GM23338 (cell line): ENCODE measurements at places on chromosomes 6 and 20.

DNA sequence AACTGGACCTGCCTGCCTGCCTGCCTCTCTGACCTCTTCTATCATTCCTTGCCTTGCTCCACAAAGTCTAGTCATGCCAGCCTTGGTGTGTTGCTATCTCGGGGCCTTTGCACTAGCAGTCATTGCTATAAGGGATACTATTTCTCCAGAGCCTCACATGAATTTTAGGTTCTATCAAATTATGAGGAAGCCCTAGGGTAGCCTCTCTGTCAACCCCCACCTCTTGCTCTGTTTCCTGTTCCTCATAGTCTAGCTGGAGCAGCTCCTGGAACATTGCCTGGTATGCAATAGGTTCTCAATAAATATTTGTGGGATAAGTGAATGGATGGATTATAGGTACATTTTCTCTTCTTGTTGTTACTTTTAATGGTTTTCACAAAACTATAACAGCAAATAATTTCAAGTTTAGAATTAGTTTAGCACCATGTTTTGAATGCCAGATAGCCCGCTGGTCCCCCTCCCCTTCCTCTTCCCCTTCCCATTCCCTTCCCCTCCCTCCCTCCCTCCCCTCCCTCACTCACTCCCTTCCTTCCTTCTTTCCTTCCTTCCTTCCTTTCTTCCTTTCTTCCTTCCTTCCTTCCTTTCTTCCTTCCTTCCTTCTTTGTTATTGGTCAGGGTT lies 46.9 kb upstream of the DTNBP1 start:
- DNase-seq: no peak

- DNase-seq: no peak
These were observed 326 bp upstream of the BCL2L1 start for GRCh38 chr20:31723069-31723318.

DNA sequence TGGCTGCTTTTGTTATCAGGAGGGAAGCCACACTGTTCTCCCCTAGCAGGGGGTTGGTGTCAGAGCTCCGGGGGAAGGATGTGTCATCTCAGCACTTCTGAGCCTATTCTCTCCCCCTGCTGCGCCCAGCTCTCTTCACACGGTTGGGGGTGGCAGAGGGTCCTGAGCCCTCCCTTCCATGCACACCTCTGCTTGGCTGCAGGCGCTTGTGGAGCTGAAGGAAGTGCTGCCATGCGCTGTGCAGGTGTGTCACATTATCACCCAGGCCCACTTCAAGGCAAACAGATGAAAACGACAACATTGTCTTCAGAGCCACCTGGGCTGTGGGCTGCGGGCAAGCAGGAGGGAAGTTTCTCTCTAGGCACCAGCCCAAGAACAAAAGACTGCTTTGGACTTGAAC lies 263.4 kb downstream of the BMP7 start:
- no peak for DNase-seq

GRCh38 chr6:73521351-73521985 lies 636 bp upstream of the EEF1A1 start:
- DNase-seq: peak; percentile 86

- no peak for DNase-seq
These were observed 174.0 kb downstream of the RNF144B start for GRCh38 chr6:18561037-18561750.

DNA sequence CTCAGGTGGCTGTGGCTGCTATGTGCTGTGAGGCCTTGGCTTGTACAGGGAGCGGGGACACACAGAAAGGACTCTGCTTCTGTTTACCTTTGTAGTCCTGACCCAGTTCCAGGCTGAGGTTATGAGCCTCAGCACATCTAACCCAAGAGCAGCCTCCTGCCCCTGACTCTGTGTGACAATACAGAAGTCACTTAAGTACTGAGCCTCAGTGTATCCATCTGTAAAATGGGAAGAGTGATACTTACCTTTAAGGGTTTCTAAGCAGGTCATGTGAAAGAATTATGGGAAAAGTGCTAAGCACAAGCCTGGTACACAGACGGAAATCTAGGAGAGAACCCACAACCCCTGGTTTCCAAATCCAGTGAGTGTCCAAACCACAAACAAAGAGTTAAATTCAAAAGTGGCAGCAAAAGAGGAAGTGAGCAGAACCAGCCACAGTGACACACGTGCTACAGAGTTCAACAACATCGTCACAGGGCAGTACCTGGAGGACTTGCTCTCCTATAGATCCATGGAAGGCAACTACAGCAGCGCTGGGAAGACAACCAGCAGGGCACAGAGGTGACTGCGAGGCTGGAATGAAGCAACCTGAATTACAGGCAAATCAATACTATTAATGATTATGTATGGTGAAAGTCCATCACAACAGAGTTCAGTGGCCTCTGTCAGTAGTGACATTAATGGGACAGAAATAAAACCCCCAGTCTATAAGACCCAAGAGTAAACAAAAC lies 12.5 kb downstream of the TRIM26 start:
- no peak for DNase-seq

DNA sequence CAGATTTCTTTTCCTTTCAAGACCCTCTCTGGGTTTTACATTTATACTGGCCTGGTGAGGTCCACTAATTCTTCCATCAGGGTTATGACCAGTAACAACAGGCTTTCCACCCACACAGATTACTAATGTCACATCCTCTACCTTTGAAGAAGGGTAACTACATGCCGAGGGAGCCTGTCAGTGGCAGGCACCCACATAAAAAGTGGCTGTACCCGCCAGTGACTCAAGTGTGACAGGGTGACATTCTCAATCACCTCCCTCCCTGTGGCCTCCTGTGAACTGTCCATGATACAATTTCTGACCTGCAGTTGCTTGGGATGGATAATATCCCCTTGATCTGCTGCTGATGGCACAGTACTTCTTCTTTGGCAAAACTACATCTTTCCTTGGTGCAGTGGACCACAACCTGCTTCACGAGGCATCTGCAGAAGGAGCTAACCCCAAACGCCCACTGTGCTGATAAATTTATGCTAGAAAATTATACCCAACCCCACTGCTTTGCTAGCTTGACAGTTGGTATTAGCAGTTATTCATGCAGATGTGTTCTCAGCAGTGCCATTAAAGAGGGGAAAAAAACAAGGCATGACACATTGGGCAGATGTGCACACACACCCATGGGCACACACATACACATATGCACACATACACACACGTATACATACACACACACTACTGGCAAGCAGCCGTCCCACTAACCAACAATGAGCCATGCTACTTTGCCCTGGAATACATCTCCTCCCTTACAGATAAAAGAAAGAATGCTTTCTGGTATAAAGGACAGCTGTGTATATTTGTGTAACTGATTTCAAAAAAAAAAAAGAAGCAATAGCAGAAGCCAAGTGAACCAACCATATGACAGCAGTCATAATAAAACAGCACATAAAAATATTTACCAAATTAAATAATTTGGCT lies 20.8 kb downstream of the GFOD1 start:
- DNase-seq: no peak

DNA sequence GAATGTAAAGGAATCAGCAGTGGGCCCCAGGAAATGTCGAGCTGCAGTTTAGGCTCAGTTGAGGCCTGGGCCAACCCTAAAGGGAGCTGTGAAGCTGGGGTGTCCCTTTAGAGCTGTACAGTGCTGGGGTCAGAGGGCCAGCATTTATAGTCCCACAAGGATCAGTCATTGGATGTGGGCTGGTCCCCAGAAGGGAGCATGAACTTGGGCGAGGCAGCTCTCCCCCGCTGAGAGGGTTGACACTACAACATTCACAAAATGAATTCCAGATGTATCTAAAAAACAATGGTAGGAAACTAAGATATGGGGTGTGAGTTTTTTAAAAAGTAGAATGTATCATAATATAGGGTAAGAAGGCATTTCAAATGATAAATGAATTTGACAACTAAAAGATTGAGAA lies 29.7 kb upstream of the TMX4 start:
- no peak for DNase-seq

GRCh38 chr6:138957484-138957883 lies 30.6 kb downstream of the REPS1 start:
- no peak for DNase-seq

- peak; percentile 98 for DNase-seq
These were observed 9.4 kb downstream of the DEFB132 start for GRCh38 chr20:266596-267562.

GRCh38 chr6:136405420-136406029 lies 115.9 kb upstream of the BCLAF1 start:
- no peak for DNase-seq

GRCh38 chr6:109253366-109253765 lies 128.9 kb downstream of the CD164 start:
- DNase-seq: no peak

GRCh38 chr6:127570739-127571389 lies 6.1 kb upstream of the C6orf58 start:
- DNase-seq: no peak

DNA sequence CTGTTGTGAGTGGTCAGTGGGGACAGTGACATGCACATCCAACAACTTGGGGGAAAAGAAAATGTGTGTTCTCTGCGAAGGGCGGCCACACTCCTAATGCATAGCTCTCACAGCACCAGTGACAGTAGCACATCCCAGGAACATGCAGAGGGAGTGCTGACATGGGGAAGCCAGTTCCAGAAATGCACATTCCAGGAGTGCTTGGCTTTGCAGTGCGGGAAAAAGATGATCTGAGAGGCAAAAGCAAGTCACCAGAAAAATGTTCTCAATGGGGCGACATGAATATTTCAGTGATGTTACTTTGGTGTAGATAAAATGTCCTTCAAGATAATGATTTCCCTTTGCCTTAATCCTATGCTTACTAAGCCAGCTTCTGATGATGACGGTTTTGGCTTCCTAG lies 42.9 kb upstream of the PDE10A start:
- DNase-seq: no peak

- no peak for DNase-seq
These were observed 56.6 kb downstream of the SNX14 start for GRCh38 chr6:85537055-85537494.

- peak; percentile 81 for DNase-seq
These were observed 180.0 kb downstream of the TBXT start for GRCh38 chr6:165987483-165988301.

DNA sequence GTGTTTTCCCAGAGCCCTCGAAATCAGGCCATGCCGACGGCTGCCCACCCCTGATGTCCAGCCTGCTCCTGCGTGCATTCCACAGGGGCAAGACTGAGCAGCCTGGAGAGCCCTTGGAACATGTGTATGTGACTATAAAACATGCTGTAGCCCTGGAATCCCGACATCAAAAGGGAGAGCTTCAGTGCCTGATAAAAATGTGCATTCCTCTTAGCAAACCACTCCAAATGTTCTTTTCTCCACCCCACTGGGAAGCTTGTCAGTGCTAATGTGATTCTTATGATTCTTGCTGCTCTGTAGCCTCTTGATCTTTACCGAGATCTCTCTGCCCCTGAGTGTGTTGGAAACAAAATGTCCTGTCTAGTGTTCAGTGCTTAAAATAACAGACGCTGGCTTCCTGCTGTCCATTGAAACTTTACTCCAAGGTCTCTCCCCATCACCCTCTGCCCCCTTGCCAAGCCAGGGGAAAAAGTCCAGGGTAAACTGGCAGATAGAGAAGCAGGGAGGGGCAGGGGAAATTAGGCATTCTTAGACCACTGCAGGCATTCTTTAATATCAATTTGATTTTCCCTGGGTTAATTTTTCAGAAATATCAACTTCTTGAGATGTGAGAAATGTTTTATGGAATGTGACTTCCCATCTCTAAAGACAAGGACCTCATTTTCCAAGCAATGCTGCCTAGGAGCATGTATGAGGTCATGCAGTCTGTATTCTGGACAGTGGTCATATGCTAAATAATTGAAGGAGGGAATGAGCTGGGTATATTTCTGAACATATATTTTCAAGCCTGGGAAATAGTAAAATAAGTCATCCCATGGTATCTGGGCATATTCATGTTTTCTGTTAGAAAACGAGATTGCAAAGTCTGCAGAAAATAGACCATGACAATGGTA lies 73.8 kb upstream of the ISM1 start:
- DNase-seq: no peak

GRCh38 chr6:71391126-71391525 lies 102.5 kb downstream of the OGFRL1 start:
- no peak for DNase-seq

DNA sequence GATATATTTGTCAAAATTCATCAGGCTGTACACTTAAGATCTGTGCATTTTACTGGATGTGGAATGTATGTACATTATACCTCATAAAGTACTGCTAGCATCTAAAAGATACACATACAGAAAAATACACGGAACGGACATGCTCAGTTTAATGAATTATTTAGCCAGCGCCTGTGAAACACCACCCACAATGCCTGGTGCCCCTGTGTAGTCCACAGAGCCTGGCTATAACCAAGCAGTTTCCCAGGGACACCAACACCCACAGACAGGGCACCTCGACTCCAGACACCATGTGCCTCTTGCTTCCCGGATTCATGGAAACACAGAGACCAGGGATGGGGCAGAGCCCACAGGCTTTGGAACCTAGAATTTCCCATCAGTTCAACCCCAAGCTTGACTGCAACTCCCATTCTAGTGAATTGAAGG lies 17.4 kb upstream of the ARMC12 start:
- no peak for DNase-seq

DNA sequence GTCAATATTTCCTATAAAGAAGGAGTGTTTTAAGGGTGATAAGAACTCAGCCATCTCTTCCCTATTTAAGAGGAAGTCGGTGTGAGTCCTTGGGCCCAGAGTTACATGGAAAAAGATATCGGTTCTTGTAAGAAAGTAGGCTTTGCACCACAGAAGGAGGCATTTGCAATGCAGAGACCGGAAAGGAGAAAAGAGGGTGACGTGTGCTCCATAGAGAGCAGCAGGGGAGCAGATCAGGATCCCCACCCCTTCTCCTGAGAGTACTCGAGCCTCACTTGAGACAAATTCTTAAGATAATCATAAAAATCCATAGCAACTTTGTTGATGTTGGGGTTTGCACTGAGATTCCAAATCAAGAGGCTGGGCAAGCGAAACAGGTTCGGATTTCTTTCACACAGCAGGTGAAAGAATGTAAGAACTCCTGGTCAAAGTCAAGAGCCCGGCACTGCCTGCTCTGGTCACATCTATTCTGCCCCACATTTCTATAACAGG lies 27.8 kb downstream of the FOXA2 start:
- no peak for DNase-seq

- DNase-seq: no peak
These were observed 131.3 kb downstream of the HACE1 start for GRCh38 chr6:104728448-104728847.

GRCh38 chr20:47929368-47930115 lies 144.3 kb upstream of the SULF2 start:
- no peak for DNase-seq

DNA sequence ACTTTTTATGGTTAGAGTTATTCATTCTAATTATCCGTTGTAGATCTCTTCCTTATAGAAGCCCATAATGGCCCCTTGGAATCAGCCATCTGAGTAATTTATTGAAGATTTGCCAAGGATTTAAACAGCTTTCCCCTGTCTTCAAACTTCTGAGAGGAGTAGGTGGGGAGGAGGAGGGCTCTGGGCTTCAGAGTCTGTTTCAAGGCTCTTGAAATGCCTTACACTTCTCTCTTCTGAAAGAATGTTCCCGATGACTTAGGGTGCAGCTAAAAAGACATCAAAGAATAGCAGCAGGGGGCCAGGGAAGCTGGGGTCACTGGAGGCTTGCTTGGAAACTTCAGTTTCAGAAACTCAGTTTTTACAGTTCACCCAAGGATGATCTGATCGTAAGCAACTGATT lies 165.3 kb downstream of the ZDHHC14 start:
- peak; percentile 23 for DNase-seq

GRCh38 chr6:147407571-147407970 lies 100.9 kb upstream of the SAMD5 start:
- peak; percentile 40 for DNase-seq

- no peak for DNase-seq
These were observed 143.0 kb upstream of the AHI1 start for GRCh38 chr6:135640449-135641111.

- no peak for DNase-seq
These were observed 80.2 kb downstream of the PREP start for GRCh38 chr6:105322499-105323225.

- peak; percentile 38 for DNase-seq
These were observed 48.7 kb upstream of the HEY2 start for GRCh38 chr6:125700581-125701353.
